ENCODE measurements at places on chromosomes 3 and 15.

GRCh38 chr3:97883736-97884135, 61.9 kb downstream of the CRYBG3 start:
- no peak for DNase-seq

DNA sequence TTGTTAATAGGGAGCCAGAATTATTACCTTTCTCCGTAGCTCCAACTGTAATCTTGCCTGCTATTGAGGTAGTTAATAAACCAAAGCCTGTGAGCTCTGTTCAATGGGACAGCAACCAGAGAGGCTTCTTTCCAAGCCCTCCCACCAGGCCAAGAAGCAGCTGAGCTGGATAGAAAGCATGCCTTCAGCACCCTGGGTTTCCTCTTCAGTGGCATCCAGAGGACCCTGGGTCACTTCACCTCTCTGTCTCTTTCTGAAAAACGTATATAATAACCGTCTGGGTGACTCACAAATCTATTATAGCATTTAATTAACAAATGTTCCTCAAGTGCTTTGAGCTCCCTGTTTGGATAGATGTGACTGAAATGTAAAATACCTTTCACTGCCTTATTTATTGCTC, 420.0 kb downstream of the LPP start:
- no peak for DNase-seq

GRCh38 chr3:52397676-52398399, 47.1 kb downstream of the SEMA3G start:
- DNase-seq: no peak

DNA sequence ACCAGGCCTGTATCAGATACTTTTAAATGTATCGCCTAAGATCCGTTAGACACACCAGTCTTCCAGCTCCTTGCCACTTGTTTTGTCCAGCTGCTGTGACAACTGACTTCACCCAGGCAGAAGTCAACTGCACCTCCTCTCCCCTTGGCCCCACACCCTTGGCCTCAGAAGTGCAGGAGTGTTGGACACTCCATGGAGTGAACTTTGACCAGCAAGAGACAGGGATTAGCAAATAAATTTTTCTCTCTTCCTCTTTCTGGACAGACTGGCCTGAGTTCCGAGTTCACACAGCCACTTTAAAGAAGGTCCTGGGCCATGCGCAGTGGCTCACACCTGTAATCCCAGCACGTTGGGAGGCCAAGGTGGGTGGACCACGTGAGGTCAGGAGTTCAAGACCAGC, 2.9 kb upstream of the CLN6 start:
- DNase-seq: no peak

DNA sequence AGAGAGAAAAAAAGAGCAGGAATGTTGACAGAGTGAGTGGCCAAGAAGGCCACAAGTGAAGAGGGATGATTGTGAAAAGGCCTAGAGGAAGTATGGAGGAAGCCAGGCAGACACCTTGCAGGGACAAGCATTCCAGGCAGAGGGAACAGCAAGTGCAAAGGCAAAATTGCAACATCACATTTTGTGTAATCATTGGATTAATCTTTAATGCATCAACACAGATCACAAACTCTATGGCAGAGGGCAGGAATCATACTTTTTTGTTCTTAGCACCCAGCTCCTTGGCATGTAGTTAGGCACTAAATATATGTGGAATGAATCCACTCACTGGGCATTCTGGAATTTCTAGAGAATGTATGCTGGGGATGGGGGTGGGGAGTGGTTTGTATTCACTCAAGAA, 312.1 kb upstream of the PROK2 start:
- no peak for DNase-seq

GRCh38 chr3:192916371-192917027, 1.2 kb downstream of the MB21D2 start:
- peak; percentile 41 for DNase-seq

GRCh38 chr15:63973212-63974009, 72.9 kb downstream of the DAPK2 start:
- no peak for DNase-seq

GRCh38 chr3:111333642-111334041, 208.4 kb upstream of the CD96 start:
- DNase-seq: peak; percentile 55

- peak; percentile 40 for DNase-seq
Observed at GRCh38 chr15:25900901-25901300, 37.8 kb upstream of the ATP10A start.

- no peak for DNase-seq
Observed at GRCh38 chr3:148150141-148150540, 547.6 kb upstream of the AGTR1 start.

DNA sequence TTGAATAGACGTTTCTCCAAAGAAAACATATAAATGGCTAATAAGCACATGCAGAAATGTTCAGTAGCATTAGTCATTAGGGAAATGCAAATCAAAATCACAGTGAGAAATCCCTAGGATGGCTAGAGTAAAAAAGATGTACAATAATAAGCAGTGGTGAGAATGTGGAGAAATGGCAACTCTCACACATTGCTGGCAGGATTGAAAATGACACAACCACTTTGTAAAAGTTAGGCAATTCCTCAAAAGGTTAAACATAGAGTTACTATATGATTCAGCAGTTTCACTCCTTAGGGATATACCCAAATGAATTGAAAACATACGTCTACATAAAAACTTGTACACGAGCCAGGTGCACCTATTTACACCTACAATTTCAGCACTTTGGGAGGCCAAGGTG, 108.7 kb downstream of the ITPR1 start:
- DNase-seq: no peak

DNA sequence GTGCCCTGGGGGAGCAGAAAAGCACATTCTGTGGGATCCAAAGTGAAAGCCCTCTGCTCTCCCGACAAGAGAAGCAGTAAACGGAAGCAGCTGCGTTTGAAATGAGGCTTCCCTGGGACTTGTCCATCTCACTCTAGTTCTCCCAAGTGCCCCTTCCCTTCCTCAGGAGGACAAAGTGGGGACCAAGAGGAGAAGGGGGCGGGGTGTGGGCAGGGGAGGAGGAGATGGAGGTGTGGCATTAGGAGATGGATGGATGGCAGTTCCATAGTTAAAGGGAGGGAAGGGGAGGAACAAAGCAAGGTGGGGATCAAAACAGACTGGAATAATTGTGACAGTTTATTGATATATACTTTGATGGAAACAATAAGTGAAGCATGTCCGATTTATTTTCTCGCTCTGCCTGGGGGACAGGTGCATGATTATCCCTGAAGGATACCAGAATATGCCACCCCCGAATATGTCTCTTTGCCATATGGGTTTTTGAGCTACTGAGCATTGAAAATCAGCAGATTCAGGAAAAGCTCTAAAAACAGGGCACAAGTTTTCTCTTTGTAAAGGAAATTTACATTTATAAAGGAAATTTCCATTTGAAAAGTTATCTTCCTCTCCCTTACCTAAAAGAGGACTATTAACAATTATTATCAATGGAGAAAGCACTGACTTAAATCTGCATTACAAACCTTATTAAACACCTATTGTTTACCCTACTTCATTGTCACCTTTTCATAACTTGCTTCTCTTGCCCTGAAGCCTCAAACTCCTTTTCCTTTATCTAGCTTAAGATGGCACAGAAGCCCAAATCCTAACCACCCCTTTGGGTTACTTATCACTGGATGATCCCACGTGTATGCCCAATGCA, 58.9 kb upstream of the DAZL start:
- no peak for DNase-seq

DNA sequence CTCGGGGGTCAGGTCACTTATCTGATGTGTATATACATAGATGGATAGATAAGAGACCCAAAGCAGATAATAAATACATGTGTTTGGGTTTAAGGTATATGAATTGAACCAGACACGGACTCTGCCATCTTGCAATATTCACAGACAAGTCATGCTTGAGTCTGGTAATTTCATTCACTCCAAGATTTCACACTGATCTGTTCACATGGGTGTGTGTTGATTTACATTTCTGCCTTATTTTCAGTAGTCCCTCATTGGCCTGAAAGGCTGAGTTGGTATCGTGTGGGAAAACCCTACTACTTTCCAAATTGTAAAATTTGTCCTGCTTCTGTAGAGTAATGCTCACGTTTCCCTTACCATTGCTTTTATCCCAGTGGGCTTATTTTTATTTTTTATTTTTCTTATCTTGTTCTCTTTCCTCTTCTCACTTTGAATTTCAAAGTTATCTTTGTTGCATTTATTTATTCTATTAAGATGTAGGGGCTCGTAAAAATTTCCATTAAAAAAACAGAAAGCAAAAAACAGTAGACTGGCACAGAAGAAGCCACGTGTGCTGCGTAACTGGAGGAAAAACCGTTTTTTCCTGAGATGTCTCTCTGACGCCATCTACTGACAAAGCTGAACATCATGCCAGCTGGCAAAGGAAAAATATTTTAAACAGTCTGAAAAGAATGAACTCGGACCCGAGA, 10.8 kb upstream of the MFSD1 start:
- DNase-seq: peak; percentile 67

- DNase-seq: no peak
Observed at GRCh38 chr15:76285241-76285825, 25.9 kb downstream of the ETFA start.

- no peak for DNase-seq
Observed at GRCh38 chr3:46593979-46594378, 18.3 kb upstream of the FAM240A start.

DNA sequence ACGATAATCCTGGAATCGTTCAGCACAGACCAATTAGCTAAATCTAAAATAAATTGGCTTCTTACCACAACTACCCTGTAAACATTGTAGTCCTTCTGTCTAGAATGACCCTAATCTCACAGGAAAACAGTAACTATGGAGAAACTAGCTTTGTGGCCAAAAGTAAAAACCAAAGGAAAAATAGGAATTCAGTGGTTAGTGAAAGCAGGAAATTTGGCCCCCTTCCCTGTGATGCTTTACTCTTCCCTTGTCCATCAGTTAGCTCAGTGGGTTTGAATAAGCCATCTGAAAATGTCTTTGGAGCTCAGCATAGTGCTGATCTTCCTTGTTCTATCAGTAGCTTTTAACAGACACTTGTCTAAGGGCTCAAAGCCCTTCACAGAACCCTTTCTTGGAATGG, 1.6 kb downstream of the NMD3 start:
- DNase-seq: peak; percentile 20

DNA sequence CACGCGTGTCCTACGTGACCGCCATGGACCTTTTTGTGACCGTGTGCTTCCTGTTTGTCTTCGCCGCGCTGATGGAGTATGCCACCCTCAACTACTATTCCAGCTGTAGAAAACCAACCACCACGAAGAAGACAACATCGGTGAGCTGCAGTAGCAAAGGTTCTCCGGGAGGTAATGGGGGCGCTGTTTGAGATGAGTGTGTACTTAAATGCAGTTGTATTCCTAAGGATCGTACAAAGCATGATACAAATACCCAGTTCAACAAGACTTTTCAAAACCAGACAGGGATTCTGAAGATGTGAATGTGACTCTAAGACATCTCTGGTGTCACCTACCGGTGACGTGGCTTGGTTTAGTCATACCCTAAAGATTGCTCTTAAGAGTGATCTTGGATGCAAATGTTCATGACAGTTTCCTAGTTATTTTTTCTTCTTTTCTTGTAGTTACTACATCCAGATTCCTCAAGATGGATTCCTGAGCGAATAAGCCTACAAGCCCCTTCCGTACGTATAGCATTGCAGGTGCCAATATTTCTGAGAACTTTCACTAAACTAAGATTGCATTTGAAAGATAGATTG, 556.6 kb downstream of the GABRG3 start:
- DNase-seq: peak; percentile 30

DNA sequence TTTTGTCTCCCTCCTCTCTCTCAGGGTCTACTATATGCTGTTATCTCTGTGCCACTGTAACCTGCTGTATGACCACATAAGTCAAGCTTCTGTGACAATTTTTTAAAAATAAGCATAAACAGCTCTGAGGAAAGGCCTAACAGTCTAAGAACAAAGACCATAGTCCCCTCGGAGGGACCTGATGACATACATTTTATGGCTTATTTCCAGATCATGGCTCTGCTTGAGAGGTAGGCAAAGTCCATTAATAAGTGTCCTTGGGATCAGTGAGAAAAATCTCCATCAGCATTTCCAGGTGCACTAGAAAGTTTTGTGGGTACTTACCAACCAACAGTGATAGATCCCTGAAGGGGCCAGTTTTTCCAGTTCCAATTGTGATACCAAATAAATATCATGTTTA, 123.8 kb downstream of the TNIK start:
- DNase-seq: no peak

DNA sequence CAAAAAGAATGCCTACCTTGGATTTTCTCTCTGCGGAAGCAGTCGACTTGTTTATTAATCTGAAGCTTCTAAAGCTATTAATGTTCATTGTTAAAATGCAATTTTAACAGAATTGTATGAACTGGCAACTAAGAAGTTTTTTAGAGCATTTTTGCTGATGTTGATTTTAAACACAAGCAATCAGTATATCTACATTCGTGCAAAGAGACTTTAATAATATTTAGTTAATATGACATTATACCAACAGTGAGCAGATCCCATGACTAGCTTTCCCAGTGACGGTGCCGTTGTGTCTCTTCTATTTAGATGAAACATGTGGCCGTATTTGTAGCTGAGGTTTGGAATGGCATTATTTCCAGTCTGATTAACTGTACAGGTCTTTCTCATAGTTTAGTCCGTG, 88.0 kb downstream of the PEX5L start:
- DNase-seq: no peak

- DNase-seq: no peak
Observed at GRCh38 chr3:183094711-183095110, 4.6 kb downstream of the MCCC1 start.

GRCh38 chr15:32643907-32644445, 2.5 kb downstream of the SCG5 start:
- DNase-seq: peak; percentile 25

DNA sequence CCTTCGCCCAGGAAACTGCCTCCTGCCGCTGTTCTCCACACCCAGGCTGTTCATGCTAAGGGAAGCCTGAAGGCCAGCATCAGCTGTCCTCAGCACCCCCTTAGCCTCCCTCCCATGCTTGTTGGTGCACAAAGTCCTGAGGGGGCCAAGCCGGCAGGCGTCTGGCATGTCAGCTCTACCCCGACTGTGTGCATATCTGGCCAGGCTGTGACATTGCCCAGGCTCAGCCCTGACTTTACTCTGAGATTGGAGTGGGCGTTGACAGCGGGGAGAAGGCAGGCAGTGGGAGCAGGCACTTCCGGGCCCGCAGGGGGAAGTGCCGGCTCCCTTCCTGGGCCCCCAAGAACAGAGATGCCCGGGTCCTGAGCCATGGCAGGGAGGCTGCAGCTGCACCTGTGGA, 492.2 kb downstream of the AGBL1 start:
- no peak for DNase-seq

- no peak for DNase-seq
Observed at GRCh38 chr3:38214560-38214959, 49.2 kb downstream of the OXSR1 start.

- no peak for DNase-seq
Observed at GRCh38 chr3:57604971-57605370, 7.8 kb upstream of the ARF4 start.

- no peak for DNase-seq
Observed at GRCh38 chr3:23672628-23673027, 133.1 kb upstream of the UBE2E1 start.

GRCh38 chr15:69568173-69569009, 115.8 kb downstream of the RPLP1 start:
- DNase-seq: peak; percentile 55

DNA sequence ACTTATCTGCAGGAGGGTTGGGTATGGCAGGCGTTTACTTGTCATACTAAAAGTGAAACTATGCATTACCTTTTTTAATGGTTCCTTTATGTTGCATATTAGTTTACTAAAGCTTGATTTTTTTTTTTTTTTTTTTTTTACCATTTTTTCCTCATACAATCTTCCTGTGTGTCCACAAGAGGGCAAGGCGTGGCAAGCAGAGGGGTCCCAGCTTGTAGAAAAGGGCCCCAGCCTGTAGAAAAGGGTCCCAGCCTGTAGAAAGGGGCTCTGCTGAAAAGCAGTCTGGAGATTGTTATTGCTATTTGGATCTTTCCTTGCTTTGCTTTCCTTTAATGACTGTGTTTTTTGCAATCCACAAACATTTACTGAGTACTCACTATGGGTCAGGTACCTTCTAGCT, 21.9 kb downstream of the MKRN2 start:
- no peak for DNase-seq

All from HT1080 (cell line).